Stimulated activated CD4-positive, alpha-beta T cell treated with anti-CD3 and anti-CD28 coated beads, Interleukin-1b, Interleukin-23, amount 100 ng/mL, for 48 hours (primary cell): ENCODE measurements at places on chromosomes 13 and 19.

DNA sequence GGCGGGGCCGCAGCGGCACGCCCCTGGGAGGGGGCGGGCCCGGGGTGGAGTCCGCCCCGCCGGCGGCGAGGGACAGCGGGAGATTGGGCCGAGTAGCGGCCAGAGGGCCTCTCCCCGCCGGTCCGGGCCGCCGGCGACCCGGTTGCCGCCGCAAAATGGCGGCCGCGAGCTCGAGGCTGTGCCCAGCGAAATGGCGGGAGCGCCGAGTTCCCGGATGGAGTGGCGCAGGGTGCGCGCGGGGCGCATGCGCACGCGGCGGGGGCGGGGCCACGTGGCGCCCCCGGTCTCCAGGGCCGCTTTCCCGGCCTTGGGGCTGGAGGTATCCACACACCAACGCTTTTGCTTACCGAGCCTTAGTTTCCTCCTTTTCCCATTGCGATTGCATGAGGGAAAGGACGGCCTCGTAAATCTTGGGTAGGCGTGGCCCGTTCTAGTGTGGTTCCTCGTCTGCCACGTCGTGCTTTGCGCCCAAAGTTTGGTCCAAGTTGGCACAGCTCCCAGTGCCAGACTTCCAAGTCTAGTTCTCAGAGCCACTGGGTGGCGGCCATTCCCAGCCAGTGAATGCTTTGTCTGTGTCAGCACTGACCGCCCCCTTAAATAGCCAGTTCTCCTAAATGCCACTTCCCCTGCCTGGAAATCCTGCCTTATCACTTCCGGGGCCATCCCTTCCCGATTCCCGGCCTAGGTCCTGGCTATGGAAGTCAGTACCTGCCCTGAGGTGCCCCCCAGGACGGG lies 513 bp downstream of the CIRBP start:
- DNase-seq: peak; percentile 86

DNA sequence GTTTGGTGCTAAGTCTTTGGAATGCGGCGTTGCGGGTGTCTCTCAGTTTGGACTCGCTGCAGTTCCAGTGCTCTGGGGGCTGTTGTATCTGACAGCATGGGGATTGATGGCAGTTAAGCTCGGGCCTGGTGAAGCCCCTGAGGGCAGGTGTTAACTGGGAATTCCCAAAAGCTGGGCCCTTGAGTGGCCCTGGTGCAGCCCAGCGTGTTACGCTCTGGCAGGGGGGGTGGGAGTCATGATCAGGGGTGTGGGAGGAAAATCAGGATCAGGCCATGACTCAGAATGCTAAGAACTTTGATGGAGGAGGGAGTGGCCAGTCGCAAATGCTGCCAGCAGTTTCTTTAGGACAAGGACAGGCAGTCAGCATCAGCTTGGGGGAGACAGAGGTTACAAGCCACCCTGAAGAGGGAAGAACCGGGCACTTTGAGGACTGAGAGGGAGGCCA lies 19.6 kb downstream of the AP2A1 start:
- DNase-seq: no peak

DNA sequence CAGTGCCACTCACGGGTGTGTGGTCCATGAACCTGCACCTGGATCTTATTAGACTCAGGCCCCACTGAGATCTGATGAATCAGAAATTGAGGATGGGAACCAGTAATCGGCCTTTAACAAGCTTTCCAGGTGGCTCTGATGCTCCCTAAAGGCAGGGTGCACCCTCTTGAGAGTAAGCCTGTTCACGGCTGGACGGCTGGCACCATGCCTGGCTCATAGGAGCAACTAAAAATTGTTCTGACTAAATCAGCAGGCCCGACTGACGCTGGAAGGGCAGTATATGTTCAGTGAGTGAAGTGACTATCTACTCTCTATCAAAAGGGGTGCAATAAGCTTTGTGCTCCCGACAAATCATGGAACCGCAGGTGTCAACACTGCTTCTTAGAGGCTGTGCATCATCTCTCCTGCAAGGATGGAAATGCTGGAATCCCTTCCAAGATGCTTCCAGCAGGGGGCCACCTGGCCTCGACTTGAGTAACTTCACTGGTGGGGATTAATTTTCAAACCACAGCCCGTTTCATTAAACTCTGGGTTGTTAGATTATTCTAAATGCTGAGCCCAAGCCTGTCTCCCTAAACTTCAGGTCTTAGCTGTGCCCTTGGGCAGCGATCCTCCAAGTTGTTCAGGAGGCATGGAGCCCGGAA lies 28.4 kb downstream of the TMTC4 start:
- DNase-seq: no peak

DNA sequence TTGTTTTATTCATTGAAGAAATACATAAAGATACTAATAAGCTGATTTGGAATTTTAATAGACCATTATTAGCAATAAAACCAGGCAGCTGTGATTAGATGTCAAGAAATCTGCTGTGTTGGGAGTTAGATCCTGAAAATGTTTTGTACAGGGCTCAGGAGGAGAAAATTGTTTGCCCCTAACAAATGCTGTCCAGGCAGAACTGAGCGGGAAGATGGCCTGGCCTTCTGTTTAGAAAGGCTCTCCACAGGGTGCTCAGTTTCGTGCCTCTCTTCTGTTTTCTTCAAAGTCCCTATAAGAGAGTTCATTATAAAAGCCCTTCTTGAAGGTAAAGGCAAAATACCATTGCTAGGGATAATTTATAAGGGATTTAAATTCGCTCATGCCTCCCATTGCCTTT lies 64.1 kb downstream of the ERCC5 start:
- DNase-seq: no peak

GRCh38 chr13:30976025-30976424 lies 43.6 kb downstream of the TEX26 start:
- no peak for DNase-seq

GRCh38 chr19:29855741-29856500 lies 44.1 kb downstream of the CCNE1 start:
- DNase-seq: no peak

DNA sequence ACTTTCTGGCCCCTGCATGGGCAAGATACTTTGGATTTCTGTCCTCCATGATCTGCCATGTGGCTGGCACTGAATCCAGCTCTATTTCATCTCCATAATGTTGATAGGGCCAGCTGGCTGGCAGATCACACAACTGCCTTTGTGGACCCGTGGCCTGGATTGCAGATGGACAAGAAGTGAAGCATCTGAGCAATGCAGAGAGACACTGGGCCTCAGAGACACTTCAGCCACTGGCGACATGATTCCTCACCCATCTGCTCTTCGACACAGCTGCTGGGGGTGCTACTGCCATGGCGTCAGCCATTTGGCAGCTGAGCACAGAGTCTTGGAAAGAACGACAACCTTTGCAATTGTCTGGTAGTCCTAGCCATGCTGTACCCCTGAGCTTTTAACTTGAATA lies 79.5 kb upstream of the MYO16 start:
- DNase-seq: no peak

DNA sequence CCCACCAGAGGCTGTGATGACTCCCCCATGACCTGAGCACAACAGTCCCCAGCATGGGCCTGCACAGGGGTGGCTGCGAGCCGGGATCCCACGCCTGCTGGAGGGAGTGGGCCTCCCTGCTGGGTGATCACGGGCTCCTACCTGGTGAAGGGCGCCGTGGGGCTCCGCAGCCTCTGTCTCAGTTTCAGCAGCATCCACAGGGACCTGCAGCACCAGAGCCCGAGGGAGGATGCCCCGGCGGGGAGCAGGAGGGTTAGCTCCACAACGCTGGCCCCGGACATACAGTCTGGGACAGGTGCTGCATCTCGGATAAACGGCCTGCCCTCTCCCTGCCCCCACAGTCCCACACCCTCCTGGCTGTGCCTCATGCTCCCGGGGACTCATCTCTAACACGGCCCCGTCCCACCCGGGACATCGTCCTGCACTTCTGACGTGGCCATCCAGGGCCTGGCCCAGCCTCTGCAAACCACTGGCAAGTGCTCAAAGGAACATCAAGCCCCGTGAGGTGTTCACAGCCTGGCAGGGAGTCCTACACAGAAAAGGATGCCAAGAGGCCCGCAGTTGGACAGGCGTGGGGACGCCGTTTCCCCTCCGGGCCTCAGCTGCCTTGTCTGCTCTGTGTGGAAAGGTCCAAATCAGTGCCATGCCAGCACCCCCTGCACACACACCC lies 10.5 kb downstream of the PEX11G start:
- DNase-seq: no peak

- DNase-seq: no peak
These were observed 472.7 kb upstream of the NBEA start for GRCh38 chr13:34469196-34469986.

DNA sequence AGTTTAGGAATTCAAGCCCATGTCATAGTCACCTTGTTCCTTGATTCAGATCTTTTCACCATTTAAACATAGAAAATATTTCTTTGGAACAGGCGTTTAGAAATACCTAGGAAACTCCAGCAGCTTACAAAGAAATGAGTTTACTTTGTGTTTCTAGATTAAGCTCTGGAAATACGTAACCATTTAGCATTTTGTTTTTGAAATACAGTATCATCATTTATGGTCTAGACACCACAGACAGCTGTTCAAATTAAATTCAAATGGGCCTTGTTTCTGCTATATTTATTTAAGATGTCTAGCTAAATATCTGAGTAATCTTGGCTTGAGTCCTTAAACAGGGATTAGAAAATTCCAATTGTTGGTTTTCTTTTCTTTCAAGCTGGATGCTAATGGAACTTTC lies 228.5 kb downstream of the NDFIP2 start:
- DNase-seq: no peak

GRCh38 chr13:60482012-60482411 lies 85.0 kb downstream of the TDRD3 start:
- DNase-seq: no peak

- DNase-seq: no peak
These were observed 4.2 kb upstream of the LRG1 start for GRCh38 chr19:4543842-4544647.

- DNase-seq: no peak
These were observed 35.4 kb downstream of the ZNF557 start for GRCh38 chr19:7104747-7105447.

GRCh38 chr19:29320618-29321017 lies 107.7 kb upstream of the UQCRFS1 start:
- DNase-seq: no peak

GRCh38 chr13:40190641-40191100 lies 475.8 kb downstream of the FOXO1 start:
- peak; percentile 68 for DNase-seq

DNA sequence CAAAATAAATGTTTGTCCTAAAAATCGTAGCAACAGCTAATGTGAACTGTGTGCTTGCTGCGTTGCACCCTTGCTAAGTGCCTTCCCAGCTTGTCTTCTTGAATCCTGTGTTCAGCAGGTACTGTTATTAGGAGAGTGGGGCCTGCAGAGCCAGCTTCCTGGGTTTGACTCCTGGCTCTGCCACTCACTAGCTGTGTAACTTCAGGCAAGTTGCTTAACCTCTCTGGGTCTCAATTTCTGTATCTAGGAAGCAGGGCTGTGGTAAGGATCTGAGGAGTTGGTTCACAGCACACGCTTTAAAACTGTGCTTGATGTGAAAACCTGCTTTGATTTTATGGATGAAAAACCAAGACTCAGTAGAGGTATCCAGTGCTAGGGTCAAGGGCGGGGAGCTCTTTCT lies 10.0 kb downstream of the NFIX start:
- no peak for DNase-seq

DNA sequence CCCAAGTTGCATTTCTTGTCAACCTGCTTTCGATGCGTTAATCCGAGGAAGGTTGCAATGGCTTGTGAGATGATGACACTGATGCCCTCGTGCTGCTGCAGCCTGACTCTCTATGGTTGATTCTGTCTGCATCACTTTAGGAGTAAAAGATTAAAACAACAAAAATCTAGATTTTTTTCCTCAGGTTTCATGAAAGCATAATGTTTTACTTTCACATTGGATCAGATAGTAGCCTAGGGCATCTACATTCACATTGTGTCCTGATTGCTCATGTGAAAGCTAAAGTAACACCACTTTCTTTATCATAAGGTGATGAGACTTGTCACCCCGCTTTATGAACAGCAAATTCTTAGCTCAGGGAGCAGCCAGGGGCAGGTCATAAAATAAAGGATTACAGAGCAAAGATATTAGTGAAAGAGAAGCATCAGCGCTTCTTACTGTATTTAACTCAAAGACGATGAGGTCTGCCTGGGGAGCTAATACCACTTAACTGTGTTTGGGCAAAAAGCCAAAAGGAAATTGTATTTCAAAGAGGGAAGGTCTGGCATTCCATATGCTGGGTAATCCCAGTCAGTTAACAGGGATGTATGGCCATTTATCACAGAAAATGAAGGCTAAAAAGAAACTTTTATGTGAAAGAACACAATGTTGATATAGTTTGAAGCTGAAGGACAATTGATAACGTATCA lies 270.5 kb downstream of the GPC6 start:
- DNase-seq: no peak

DNA sequence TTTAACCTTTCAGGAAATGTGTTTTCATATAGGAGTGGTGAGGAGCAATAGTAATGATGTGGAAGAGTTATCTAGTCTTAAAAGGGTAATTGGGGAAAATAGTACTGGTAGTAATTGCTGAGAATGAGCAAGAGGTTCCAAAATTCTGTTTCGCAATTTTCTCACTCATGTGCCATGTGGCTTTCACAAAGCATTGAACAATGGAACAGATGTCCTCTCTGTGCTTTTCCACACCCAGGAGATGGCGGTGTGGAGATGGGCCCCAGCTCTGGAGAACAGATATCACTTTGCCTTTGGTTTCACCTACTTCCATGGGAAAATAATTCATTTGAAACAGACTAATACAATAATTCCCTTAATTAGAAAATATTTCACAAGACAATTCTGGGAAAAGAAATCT lies 170.0 kb upstream of the SLC10A2 start:
- DNase-seq: no peak

DNA sequence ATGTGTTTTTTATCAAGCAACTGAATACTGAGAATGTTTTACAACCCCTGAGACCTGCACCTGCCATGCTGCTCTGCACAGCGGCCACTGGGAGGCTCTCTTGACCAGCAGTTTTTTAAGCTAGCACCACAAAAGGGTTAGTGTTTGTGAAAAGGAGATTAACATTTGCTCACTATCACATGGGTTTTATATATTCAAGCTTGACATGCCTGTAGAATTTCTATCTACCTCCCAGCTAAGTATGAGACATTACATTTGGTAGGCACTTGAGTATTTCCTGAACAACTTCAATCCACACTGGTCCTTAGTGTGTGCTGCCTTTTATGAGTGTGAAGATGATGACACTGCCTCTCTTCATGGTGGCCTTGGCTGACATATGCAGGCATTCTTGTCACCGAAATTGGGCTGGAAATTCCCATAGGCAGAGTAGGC lies 1238.9 kb downstream of the UQCRFS1 start:
- no peak for DNase-seq

GRCh38 chr13:23848646-23849141 lies 40.5 kb downstream of the MIPEP start:
- DNase-seq: no peak
